Stimulated activated CD4-positive, alpha-beta T cell treated with anti-CD3 and anti-CD28 coated beads, Interleukin-2, amount 100 ng/mL, for 24 hours (primary cell): ENCODE measurements at places on chromosomes 12 and 14.

GRCh38 chr12:26614011-26614616, 218.9 kb downstream of the ITPR2 start:
- DNase-seq, result peak; percentile 21

DNA sequence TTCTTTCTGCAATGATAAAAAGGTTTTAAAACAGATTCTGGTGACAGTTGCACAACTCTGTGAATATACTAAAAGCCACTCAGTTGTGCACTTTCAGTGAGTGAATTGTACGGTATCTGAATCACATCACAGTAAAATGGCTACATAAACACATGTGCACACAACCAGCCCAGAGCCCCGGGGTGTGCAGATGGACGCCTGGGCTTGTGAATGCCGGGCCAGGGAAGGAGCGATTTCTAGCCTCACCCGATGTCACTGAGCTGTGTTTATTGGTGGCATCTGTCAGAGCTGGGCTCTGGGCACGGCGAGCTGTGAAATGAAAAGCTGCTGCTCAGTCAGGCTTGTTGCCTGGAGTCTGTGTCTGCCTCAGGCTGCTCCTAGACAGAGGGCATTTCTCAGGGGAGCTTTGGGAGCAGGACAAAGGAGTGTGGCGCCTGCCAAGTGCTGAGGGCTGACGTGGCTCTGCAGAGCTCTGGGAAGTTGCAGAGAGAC, 25.9 kb downstream of the RHOF start:
- no peak for DNase-seq

DNA sequence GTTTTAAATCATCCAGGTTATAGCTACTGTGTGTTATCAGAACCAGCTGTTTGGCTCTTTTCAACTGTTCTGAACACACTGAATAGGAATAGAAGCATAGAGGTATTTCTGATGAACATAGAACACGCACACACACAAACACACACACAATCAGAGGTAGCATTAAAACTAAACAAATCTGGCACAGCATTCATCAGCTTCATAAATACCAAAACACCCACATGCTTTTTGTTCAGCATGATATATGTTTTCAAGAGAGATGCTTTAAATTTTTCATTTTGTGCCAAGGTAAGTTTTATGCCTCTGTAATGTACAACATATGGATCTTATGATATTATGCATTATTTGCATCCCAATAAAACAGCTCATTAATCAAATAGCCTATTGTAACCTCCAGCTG, 208.6 kb downstream of the GALC start:
- DNase-seq, result no peak

GRCh38 chr14:91388551-91388975, 29.1 kb downstream of the CCDC88C start:
- peak; percentile 45 for DNase-seq

DNA sequence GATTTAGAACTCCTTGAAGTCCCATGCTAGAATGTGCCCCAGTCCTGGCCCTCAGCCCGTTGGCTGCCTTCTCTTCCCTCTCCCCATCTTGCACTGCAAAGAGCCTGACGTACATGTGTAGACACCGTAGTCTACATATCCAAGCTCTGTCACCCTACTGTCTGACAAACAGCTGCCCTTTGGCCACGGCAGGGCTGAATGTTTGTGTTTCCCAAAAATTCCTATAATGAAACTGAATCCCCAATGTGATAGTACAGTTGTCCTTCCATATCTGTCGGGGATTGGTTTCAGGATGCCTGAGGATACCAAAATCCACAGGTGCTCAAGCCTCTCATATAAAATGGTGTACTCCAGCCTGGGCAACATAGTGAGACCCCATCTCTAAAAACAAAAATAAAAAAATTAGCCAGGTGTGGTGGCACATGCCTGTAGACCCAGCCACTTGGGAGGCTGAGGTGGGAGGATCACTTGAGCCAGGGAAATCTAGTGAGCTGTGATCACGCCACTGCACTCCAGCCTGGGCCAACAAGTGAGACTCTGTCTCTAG, 12.3 kb upstream of the TFCP2 start:
- DNase-seq, result no peak

DNA sequence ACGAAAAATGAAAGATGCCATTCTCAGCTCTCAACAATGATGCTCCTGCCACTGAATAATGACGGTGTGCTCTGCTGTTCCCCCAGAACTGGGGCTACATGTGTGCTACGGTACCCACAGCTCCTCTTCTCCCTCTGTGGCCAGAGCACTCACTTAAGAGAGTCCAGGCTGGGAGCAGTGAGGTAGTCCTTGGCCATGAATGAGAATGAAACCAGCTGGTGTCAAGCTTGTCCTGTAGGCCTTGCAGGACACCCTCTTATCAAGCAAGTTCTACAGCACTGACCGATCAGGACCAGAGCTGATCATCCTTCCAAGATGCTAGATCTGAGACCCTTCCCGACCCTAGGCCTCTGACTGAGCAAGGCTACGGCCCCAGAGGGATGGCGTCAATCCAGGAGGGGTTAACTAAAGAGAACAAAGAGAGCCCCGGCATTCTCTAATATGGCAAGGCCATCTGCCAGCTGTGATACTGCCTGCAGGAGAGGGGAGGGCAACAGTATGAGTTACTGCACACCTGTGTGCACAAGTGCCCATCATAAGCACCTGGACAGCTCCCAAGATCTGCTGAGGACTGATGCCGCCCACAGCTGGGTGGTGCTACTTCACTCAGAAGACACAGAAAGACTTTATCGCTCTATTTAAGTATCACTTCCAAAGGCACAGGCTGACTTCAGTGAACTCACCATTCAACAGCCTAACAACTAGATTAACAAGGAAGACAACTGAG, 30.5 kb downstream of the APPL2 start:
- no peak for DNase-seq

DNA sequence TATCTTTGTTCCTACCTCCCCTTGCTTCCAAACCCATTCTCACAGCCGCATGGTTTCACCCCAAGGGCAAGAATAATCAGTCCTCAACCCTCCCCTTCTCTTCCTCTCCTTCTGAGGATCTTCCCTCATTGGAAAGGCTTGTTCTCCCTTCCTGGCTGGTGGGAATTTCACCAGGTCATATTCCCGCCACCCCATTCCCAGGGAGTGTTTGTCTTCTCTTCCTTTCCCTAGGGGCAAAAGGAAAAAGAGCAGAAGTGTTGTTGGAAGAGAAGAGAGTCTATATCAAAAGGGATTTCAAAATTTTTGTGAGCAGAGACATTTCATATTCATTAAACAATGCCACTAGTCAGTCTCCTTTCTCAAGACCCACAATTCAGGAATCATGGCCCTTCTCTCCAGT, 176.9 kb downstream of the ANO2 start:
- DNase-seq, result no peak
